Stimulated activated CD8-positive, alpha-beta memory T cell treated with anti-CD3 and anti-CD28 coated beads, Interleukin-2, amount 100 ng/mL, for 48 hours (primary cell): ENCODE measurements at places on chromosomes 11 and 22.

GRCh38 chr11:73414977-73415651, 38.9 kb downstream of the RELT start:
- no peak for DNase-seq

DNA sequence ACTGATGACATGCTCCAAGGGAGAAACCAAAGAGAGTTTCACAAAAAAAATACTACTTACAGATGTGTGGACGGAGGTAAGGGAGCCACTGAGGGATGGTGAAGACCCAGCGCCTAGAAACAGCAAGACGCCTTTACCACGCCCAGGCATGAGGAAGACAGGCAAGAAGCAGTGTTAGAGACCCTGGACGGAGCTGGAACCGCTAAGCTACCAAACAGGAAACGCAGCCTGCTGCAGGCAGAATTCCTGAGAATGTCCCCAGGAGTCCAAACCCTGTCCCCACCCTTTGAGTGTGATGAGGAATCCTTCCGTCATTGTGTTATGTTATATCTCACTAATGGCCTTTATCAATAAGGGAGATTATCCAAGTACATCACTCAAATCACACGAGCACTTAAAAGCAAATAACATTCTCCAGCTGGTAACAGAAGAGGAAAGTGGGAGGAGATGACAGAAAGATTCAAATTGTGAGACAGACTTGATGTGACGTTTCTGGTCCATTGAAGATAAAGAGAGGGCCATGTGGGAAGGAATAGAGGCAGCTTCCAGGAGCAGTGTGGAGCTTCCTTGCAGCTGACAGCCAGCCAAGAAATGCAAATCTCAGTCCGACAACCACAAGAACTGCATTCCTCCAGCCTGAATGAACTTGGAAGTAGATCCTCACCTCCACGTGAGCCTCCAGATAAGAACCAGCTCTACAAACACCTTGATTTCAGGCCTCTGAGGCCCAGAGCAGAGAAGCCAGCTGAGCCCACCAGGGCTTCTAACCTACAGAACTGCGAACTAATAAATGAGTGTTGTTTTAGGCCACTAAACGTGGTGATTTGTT, 19.1 kb downstream of the FAM181B start:
- DNase-seq: no peak

GRCh38 chr22:35299673-35300499, at the start of gene TOM1:
TOM1 (plus strand) TSS chr22:35299894; CDS start chr22:35299929, 35 bp downstream.
- DNase-seq: peak; percentile 98

GRCh38 chr11:17724020-17724908, 4.9 kb downstream of the MYOD1 start:
- DNase-seq: no peak

GRCh38 chr11:7977232-7977917, 9.8 kb upstream of the EIF3F start:
- no peak for DNase-seq

DNA sequence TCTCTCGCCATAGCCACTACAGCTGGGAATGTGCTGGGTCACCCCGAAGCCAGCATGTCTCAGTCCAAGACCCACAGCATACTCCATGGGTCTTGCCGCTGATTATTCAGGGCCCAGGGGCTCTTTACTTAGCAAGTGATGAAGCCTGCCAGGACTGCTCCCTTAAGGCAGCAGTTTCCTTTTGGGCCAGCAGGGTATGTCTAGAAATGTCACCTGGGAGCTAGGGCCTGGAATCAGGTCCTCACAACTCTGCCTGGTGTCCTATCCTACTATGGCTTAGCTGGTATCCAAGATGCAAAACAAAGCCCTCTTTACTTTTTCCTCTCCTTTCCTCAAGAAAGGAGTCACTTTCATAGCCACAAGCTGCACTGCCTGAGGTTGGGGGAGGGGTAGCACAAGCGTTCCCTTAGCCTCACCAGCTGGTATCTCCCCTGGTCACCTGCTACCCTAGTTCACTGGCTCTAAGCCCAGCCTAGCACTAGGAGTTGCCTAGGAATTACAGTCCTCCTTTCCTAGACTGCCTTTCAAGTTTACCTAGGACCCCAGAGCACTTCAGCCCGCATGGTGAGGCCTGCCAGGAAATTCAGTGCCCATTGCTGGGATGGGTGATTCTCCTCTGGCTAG, 22.6 kb upstream of the NCR3LG1 start:
- no peak for DNase-seq

- no peak for DNase-seq
Measured at GRCh38 chr22:37981282-37982011, 2.9 kb downstream of the SOX10 start.

DNA sequence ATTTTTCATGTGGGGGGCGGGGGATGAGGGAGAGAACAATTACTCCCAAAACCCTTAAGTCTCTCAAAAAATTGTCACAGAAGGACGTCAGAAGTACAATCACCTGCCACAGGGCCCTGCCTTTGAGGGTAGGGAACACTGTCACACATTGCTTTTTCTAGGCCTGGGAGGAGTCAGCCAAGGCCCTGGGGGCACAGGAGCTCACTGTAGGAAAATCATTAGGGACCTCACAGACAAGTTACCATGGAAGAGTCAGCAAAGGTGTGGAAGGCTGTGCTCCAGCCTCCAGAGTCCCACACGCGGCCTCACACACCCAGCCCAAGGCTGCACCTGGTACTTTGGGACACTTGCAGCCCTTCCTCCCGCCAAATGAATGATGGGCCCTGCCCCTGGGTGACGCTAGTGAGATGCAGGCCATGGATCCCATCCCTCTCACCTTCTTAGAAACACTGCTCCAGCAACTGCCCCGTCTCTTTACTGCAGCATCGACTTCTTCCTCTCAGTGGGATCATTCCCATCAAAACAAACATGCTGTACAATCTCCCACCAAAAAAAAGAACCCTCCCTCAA, 3.3 kb downstream of the PLEKHA7 start:
- DNase-seq: no peak

DNA sequence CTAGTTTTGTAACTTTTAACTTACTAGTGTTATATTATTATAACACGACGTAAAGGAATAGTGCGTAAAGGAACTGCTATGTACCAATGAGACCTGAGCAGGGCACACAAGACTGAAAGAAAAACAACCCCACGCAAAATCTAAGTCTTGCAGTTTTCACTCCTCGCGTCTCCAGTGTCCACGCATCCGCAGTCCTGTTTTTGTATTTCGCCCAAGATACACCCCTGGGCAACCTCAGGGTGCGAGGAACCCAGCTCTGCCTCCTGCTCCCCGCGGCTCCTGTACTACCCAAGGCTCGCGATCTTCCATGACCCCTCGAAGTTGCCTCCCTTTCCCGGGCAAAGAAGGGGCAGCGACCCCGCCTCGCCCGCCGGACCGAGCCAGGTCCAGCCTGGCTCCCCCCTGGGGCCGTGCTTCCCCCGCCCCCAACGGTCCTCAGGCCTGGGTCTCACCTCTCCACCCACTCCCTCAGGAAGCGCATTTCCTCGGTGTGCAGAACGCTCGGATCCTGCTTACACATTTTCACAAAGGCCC, 393 bp downstream of the ST13 start:
- DNase-seq: no peak
